T follicular helper cell (primary cell): ENCODE measurements at places on chromosomes 6 and 20.

GRCh38 chr20:6884114-6884513, 116.6 kb downstream of the BMP2 start:
- DNase-seq: no peak

DNA sequence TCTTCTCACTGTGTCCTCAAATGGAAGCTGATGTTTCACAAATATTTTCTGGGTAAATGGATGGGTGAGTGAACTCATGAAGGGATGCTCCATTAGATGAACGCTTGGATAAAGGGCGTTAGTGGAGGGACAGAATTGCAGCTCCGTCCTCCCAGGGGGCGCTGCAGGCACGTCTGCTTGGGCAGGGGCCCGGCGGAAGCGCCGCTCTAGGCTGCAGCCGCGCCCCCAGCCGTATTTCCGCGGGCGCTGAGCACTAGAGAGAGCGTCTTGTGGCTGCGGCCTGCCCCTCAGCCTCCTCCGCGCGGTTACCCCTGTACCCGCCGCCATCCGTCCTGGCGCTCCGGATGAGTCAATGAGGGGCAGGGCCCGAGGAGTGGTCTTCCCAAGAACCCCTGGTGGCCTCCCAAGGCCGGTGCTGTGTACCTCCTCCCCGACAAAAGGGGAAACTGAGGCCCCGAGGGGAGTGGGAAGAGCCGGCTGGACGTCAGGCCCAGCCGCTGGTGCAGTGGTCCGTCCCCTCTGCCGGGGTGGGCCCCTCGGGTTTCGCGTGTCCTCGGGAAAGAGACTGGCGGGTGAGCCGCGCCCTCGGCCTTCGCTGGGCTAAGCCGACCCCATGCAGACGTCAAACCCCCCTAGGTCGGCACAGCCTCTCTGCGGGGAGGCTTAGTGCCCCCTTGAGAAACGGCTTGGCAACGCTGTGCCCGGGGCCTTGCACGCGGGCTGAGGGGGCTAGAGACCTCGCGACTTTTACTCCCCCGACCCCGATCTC, 11.5 kb upstream of the SNHG17 start:
- DNase-seq: peak; percentile 89

GRCh38 chr6:83514866-83515466, 2.6 kb downstream of the PRSS35 start:
- DNase-seq: no peak

GRCh38 chr6:6004390-6004995, 2.2 kb downstream of the NRN1 start:
- DNase-seq: no peak

DNA sequence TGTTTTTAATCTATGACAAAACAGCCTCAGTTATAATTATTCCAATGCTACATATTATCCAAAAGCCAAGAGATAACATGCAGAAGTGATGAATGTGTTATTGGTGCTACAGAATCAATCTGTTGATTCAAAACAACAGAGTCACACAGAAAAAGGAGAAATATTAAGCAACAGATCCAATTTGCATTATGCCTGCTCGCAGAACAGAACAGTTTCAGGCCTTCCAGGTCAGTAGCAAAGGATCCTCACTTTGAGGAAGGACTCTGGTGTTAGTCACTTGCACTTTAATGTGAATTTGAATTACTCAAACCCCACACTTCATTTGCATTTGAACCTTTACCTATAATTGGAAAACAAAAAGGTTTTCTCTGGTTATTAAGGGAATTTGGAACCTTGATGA, 198.6 kb upstream of the NT5E start:
- no peak for DNase-seq

GRCh38 chr6:152089992-152090391, 282.5 kb downstream of the ESR1 start:
- no peak for DNase-seq

GRCh38 chr6:124339610-124340334, 536.1 kb downstream of the NKAIN2 start:
- DNase-seq: no peak

DNA sequence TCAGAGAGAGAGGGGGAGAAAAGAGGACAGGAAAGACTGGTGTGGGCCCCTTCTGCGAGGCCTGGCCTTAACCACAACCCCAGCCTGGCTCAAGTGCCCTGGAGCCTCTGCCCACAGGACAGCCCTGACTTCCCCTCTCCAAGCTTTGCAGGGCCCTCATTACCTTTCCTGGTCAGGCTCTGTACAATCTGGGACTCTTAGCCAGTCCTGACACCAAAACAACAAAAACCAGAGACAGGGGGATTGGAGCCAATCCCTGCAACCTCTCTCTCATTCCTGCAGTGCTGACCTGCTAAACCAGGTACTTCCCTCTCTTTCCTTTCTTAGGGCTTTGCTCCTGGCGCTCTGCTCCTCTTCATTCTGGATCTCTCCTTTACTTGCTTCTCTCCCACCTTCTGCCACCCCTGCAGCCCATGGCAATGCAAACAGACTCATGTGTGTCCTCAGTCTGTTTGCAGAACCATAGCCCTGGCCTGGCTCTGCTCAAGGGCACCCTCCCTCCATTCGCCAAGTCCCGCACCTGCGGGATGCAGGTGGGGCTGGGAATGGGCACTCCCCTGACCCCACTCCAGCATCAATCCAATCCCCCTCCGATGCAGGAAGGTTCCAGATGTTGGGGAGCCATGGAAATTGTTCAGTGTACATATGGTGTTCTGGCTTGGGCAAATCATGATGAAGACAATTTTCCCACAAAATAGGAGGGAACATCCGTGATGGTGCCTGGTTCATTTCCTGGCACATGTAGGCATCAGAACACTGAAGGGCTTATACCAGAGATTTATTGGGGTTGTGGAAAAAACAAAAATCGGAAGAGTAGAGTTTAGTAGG, 38.1 kb downstream of the RPP40 start:
- no peak for DNase-seq

GRCh38 chr6:43186706-43187105, 4.7 kb downstream of the CUL9 start:
- no peak for DNase-seq

- no peak for DNase-seq
Measured at GRCh38 chr6:27062755-27063154, 184.7 kb upstream of the PRSS16 start.

- DNase-seq: no peak
Measured at GRCh38 chr6:153074761-153075160, 56.3 kb downstream of the RGS17 start.

DNA sequence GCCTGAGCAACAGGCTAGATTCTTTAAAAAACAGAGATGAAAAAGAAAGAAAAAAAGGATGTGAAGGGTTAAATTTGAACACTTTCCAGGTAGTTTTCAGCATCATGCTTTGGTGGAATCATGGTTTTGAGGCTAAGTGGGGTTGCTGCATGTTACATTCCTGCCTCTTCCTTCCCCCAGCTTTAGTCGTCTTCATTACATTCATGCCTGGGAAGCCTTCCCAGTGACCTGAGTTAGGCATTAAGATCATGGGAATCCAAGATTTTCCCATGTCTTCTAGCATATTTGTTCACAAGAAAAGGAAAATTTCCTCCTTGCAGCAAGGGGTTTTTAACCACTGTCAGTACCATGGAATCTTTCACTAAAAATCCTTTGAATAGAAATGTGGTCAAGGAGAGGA, 12.0 kb downstream of the TPX2 start:
- DNase-seq: no peak

GRCh38 chr6:121748376-121748775, 312.9 kb downstream of the GJA1 start:
- DNase-seq: no peak
